ENCODE measurements at places on chromosomes 7 and 10.

DNA sequence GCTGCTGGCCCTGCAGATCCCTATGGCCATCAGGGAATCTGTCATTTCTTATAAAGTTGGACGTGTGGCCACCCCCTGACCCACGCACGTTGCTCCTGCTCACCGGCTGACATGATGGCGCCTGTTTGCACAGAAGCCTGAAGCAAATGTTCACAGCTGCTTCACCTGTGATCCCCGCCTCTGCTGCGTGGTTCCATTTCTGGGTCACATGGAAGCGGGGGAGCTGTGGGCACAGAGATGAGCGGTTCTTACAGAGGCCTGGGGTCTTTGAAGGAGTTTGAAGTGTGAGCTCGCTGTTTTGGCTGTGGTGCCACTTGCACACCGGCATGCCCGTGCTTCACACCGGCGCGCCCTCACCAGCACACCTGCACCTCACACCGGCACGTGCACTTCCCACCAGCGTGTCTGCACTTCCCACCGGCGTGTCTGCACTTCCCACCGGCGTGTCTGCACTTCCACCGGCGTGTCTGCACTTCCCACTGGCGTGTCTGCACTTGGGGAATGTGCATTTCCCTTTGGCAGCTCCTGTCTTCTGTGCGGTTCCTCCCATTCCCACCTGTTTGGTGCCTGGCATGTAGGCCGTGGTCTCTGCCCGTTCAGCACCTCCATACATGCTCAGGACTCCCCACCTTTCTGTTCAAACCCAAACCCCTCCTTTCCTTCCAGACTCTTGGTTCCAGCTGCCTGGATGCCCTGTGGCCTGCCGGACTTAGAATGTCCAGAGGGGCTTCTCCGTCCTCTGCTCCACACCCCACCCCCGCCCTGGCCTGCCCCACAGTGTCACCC is 86.7 kb downstream of the INPP5A start:
- no peak for DNase-seq

GRCh38 chr7:104011829-104012228 is 22.4 kb upstream of the RELN start:
- no peak for DNase-seq

DNA sequence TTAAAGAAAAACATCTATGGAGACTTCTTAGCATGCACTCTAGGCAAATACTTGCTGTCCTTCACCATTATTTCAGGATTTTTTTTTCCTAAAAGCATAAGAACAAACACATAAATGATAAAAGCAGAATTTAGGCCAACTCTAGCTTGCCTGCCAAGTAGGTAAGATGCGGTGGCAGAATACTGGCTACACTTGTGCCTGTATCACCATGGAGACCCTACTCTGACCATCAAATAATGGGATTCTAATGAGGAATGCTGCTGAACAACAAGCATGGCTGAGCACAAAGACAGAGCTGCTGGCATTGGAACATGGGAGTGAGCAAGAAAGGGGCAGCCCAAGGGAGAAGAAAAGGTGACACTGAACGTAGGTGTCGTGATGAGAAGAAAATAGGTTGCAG is 18.5 kb upstream of the TAS2R40 start:
- no peak for DNase-seq

DNA sequence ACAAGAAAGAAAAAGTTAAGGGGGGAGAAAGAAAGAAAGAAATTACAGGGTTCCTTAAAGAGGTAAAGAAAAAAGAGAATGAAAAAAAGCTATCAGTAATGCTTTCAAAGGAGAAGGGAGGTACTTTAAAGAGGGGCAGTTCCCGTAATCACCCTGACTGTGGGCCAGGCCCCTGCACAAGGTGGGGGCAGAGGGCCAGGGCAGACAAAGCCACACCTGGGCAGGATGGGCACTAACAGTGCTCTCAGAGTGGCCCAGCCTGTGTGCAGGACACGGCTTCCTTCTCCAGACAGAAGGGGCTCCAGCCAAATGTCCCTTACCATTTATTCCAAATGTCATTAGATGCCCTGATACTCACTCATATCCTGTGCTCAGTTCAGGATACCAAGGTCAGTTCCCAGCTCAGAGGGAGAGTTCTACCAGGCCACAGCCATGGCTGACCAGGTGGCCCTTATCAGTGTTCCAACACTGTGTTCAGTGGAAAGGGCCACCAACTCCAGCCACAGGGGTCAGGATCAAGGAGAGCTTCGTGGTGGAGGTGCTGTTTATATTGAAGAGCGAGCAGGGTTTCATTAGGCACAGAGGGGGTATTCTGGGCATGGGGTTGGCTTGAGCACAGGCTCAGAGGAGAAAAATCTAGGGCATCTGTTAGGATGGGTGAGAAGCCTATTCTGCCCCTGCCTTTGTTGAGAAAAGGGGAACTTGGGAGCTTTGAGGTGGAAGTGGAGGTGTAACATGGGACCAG is 29.9 kb downstream of the DPCD start:
- DNase-seq: no peak

GRCh38 chr7:125491137-125491536 is 561.5 kb upstream of the POT1 start:
- no peak for DNase-seq

DNA sequence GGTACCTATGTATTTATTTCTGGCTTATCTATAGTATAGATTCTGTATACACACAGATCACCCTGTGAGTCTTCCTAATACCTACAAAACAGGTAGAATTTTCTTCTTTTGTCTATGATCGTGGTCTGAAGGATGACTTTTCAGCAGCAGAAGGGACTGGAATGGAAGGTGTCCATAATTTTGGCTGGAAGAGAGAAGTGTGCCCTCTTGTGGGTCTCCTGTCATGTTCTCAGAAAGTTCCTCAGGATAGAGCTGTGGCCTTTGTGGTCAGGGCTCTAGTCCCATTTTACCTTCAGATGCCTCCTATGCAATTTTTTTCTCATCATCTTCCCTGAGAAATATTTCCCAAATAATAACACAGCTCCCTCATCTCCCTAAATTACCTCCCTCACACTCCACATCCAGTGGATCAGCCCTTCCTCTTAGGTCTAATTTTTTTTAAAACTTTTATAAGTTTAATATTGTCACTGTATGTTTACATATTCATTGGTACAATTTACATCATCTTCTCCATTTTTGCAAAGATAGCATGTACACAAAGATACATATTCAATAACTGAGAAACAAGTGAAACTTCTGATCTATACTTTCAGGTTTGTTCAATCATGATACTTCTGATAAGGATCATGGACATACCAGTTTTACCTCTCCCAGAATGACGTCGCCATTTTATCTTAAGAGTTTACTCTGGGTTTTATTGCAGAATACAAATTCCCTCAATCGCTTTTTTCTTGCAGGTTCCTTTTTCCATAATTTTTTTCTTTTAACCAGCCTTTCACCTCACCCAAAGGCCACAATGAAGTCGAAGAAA is 112.7 kb downstream of the REEP3 start:
- DNase-seq: no peak

DNA sequence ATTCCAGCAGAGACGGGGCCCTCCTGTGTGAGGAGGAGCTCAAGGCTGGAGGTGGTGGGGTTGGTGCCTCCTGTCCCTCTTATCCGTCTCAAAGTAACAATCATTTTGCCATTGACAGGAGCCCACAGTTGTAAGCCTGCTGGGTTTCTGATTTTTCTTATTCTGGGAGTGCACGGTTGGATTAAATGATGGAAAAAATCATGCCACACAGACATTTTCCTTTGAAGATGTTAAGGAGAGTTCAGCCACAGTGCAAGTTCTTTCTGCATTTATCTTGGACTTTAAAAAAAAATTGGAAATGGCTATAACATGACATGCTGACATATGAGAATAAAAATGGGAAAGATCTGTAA is 8.4 kb upstream of the LYZL1 start:
- no peak for DNase-seq

- DNase-seq: peak; percentile 83
Measured at GRCh38 chr10:283916-284356, 148.7 kb downstream of the ZMYND11 start.

- DNase-seq: no peak
Measured at GRCh38 chr10:78605800-78606350, 462.9 kb upstream of the ZMIZ1 start.

All from activated CD8-positive, alpha-beta memory T cell treated with anti-CD3 and anti-CD28 coated beads, Interleukin-2, amount 10 ng/mL, durations not matched to agents 7 days and 5 days (primary cell).